Peyer's patch (tissue), 4 donors: ENCODE measurements at places on chromosomes 7 and 10. TPM values are rescaled to one million over a fixed set of nuclear protein-coding genes. Genes with fewer than 3 reads are reported as not detected.

DNA sequence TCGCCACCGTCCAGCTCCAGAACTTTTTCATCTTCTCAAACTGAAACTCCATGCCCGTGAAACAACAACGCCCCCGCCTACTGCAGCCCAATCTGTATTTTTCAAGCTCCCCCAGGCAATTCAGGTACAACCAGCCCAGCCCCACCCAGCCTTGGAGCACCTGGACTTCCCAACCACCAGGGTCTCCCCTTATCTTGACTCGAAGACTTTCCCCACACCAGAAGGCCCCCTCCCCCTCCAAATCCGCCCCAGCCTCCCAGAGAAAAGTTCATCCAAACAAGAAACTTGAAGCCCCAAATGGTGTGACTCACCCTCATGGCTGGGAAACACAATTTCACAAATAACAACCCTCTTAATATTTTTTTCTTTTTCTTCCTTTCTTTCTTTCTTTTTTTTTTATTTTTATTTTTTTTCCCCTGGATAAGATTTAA is 10.6 kb downstream of the ZCCHC24 start:
- no peak overlapping the region for H3K4me3 ChIP-seq
- peak overlapping the region; percentile 33 for H3K27ac ChIP-seq
- no peaks in the 10 kb centered on the region for H3K27me3 ChIP-seq
- H3K4me1 ChIP-seq, result no peaks in the 10 kb centered on the region
- H3K36me3 ChIP-seq, result no peaks in the 10 kb centered on the region
- no peak for DNase-seq

DNA sequence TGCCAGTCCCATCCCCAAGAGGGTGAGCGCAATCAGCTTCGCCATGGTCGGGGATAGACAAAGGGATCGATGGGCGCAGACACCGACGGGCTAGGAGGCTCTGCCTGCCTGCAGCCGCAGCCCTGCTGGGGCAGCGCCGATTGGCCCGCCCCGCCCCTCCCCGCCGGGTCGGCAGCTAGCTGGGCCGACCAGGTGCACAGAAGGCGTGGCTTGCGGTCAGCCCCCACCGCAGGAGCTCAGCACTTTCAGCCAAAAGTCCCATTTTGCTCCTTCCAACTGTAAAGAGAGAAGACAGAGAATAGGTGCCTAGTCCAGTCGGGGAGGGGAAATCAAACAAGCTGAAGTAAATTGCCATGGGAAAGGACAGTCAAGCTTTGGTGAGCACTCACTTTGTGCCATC is at the start of gene PON1:
PON1 (minus strand) TSS at position 102 of the 400 bp plus-strand sequence; CDS start at position 45, 57 bp downstream.
- H3K4me3 ChIP-seq, result no peak within 1 kb of the TSS
- H3K4me1 ChIP-seq, result peaks cover 4% of the 10 kb centered on the region
- H3K36me3 ChIP-seq, result no peaks in the 10 kb centered on the region
- DNase-seq, result peak; percentile 46
- H3K27ac ChIP-seq, result no peak within 1 kb of the TSS

- H3K4me3 ChIP-seq, result no peak overlapping the region
- H3K4me1 ChIP-seq, result no peaks in the 10 kb centered on the region
- peak; percentile 71 for DNase-seq
- H3K27ac ChIP-seq, result no peak overlapping the region
Observed at GRCh38 chr10:132654708-132655661, 117.4 kb downstream of the INPP5A start.

DNA sequence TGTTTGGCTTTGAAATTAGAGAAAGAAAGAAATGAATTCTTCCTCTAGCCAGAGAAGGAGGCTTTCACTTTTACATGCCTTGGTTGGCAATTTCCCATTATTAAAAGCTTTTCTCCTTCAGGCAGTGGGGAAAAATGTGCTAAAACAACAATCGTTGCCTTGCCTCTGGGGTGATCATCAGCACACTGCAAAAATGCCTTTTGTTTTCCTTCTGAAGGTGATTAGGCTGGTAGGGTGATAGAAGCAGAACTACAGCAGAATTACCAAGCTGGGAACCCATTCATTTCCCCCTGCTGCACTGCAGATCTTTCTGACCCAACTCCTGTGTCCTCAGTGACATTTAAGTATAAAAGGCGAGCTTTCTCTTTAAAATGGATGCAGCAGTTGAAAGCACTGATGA is 22.2 kb downstream of the ANK3 start:
- H3K4me3 ChIP-seq, result no peak overlapping the region
- no peaks in the 10 kb centered on the region for H3K4me1 ChIP-seq
- DNase-seq, result no peak
- no peak overlapping the region for H3K27ac ChIP-seq
- no peaks in the 10 kb centered on the region for H3K27me3 ChIP-seq

Gene ITGA8
- 13.2 TPM for total RNA-seq

DNA sequence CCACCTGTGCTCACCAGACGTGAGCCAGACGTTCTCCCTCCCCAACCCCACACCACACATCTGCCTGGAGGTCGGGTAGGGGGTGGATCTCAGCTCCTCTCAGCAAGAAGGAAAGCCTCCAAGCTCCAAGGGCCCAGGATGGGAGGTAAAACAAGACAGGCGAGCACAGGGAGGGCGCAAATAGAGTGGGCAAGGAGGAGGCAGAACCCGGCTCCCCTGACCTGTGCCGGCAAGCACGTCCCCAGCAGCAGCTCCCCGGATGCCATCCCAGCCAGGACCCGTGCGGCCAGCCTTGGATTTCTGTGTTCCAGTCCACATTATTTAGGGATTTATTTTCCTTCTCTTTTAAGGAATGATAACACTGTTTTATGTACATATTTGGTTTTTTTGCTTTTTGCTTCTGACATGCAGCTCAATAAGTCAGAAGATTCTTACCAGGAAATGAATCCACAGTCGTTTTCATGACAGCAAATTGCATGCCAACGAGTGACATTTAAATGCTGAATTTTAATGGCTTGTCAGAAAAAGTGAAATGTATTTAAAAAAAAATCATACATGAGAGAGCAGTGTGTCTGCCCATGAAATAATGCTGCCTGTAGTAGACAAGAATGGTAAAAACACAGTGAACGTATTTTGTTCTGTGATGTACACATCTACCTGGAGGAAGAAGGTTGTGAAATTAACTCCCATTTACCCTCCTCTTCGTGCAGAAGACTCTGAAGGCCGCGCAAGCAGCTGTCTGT is 276.5 kb downstream of the PTPRN2 start:
- H3K4me3 ChIP-seq, result no peak overlapping the region
- no peak for DNase-seq
- no peaks in the 10 kb centered on the region for H3K36me3 ChIP-seq

- H3K4me3 ChIP-seq, result no peak overlapping the region
- DNase-seq, result no peak
- no peak overlapping the region for H3K27ac ChIP-seq
Observed at GRCh38 chr7:13578294-13578693, 411.2 kb downstream of the ETV1 start.

Gene SPDYE1
- total RNA-seq, result not detected

- no peaks in the 10 kb centered on the region for H3K4me1 ChIP-seq
- no peak overlapping the region for H3K4me3 ChIP-seq
- H3K36me3 ChIP-seq, result no peaks in the 10 kb centered on the region
- H3K27me3 ChIP-seq, result no peaks in the 10 kb centered on the region
Observed at GRCh38 chr10:124262234-124262865, 156.4 kb downstream of the OAT start.

GRCh38 chr10:43808136-43808535 is 159.5 kb upstream of the ZNF32 start:
- H3K36me3 ChIP-seq, result no peaks in the 10 kb centered on the region
- no peak overlapping the region for H3K4me3 ChIP-seq
- no peak overlapping the region for H3K27ac ChIP-seq
- H3K27me3 ChIP-seq, result no peaks in the 10 kb centered on the region
- no peak for DNase-seq

Gene POLR2J2
- 2.6 TPM for total RNA-seq

DNA sequence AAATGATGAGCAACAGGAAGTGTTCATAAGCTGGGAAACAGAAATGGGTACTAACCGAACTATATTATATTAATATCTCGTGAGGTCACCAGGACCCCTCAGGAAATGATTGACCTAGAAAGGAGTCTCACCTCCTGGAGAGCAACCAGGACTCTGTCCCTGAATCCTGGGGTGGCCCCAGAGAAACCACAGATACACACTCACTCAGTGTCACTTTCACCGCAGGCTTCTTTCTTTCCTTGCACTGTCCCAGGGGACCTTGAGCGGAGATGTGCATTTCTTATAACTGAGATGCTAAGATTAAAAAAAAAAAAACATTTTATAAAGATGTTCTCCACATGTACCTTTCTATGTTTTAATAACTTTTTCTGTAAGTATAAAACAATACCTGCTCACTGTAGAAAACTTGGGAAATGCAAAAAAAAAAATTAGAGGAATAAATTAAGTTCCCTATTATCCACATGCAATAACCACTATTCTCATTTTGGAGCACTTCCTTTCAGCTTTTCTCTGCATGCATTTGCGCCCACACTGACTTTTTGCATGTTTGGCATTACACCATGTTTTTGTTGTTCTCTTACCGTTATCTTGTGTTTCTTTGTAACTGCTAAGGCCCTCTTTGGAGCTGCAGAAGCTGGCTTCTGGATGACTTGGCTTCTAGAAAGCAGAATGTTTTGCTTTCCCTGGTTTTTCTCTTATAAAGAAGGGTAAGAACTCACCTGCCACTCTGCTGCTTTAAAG is 15.0 kb downstream of the NOD1 start:
- no peak for DNase-seq
- no peak overlapping the region for H3K27ac ChIP-seq
- no peaks in the 10 kb centered on the region for H3K27me3 ChIP-seq
- H3K4me3 ChIP-seq, result no peak overlapping the region
- H3K36me3 ChIP-seq, result no peaks in the 10 kb centered on the region

GRCh38 chr7:84999450-84999849 is 187.4 kb downstream of the SEMA3D start:
- H3K27me3 ChIP-seq, result no peaks in the 10 kb centered on the region
- no peak overlapping the region for H3K4me3 ChIP-seq
- no peaks in the 10 kb centered on the region for H3K4me1 ChIP-seq
- no peak for DNase-seq

Gene FKBP6
- not detected for total RNA-seq

DNA sequence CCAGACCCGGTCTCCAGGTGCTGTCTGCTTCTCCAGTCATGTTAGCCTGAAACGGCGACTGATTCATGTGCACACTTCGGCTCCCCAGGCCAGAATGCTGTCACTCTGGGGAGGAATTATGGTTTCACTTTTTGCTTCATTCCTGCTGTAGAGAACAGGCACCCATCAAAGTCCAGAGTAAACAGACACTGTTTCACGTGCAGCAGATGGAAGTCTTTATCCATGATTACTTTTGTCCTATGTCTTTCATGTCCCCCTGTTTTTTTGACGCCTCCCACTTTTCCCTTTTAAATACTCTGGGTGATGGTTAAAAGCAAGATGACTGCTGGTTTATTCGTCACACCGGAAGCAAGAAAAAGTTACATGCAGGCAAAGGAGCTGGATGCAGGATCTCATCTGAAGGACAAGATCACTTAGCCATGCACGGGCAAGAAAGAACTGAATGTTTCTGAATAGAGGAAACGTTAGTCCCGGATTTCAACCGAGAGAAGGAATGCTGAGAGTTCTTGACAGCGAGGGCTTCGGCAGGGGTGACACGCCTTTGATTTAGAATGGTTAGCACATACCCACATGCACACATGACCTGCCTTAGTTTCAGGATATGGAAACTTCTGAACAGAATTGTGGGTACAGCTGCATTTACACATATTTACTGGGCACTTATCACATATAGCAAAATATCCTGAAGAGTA is 250.0 kb upstream of the KLF6 start:
- no peaks in the 10 kb centered on the region for H3K4me1 ChIP-seq
- no peaks in the 10 kb centered on the region for H3K36me3 ChIP-seq
- no peak for DNase-seq
- peak overlapping the region; percentile 48 for H3K27ac ChIP-seq
- H3K27me3 ChIP-seq, result no peaks in the 10 kb centered on the region

- H3K27me3 ChIP-seq, result no peaks in the 10 kb centered on the region
- DNase-seq, result no peak
- H3K4me1 ChIP-seq, result no peaks in the 10 kb centered on the region
- H3K4me3 ChIP-seq, result no peak overlapping the region
Observed at GRCh38 chr7:145696071-145696470, 420.5 kb upstream of the CNTNAP2 start.

Gene LRMDA
- 1.4 TPM for total RNA-seq

DNA sequence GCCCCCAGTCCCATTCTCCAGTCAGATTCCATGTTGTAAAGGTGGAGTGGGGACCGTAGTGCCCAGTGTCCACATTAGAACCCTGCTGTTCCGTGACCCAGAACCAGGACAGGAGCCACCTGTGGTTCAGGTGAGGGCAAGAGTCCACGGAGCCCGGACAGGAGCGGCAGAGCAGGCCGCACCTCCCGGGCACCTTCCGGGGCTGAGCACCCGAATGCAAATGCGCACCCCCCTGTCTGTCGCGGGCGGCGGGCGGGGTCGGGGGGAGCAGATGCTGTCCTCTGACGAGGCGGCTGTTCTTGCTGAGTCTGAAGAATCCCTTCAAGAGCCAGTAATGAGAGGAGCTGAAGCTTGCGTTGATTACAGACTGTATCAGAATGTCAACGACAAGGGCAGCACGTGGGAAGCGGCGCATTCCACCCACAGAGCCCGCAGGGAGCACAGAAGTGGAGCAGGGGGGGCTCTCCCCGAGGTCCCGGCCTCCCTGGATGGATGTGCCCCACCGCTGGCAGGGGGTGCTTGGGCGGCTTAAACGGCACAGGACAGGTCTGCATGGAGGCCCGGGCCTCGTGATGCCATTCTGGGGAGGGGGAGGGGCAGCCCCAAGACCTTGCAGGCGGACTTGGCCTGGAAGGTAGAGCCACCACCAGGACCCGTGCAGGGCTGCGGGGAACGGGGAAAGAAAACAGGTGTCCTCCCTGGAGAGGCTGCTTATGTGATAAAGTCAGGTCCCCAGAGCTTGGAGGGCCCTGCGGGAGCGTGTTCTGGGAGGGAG is 407.5 kb upstream of the RNF32 start:
- no peaks in the 10 kb centered on the region for H3K36me3 ChIP-seq
- H3K27ac ChIP-seq, result no peak overlapping the region
- no peaks in the 10 kb centered on the region for H3K27me3 ChIP-seq
- no peak overlapping the region for H3K4me3 ChIP-seq

Gene CFAP69
- 11.9 TPM for total RNA-seq

DNA sequence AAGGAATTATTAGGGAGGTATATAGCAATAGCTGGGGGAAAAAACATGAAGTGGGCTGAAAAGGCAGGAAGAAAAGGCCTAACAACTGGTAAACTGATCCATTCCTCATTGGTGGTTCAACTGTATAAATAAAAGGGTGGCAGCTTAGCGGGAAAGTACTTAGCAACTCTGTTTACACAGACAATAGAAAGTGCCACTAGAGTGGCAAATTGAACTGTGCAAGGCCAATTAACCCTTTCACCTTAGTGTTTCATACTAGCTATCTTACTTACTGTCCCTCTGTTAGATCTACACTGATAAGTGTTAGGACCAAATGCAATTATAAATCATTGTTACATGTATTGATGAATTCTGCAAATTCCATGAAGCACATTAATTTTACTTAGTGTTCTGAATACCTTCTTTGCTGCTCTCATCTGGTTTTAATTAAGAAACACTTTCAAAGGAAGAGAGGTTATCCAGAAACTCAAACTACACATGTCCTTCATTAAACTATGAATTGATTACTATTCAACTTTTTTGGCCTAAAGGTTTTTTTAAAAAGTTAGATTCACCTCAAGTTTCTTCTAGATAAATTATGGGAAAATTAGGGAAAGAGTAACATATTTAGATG is 28.0 kb downstream of the DNAJC1 start:
- H3K4me1 ChIP-seq, result no peaks in the 10 kb centered on the region
- no peaks in the 10 kb centered on the region for H3K27me3 ChIP-seq
- no peak overlapping the region for H3K27ac ChIP-seq
- H3K4me3 ChIP-seq, result no peak overlapping the region
- no peaks in the 10 kb centered on the region for H3K36me3 ChIP-seq
- DNase-seq, result no peak

Gene NRCAM
- total RNA-seq, result 0.85 TPM

Gene RELN
- 1.7 TPM for total RNA-seq

Gene OR2A5
- not detected for total RNA-seq

Gene CALML3
- total RNA-seq, result not detected
